AG08396 (cell line): ENCODE measurements at places on chromosomes 2 and 18.
A peak's percentile ranks its signal among the peaks of the same experiment; 100 is the strongest.

- no peak for DNase-seq
Observed at GRCh38 chr2:231683292-231684235, 24.8 kb upstream of the PTMA start.

DNA sequence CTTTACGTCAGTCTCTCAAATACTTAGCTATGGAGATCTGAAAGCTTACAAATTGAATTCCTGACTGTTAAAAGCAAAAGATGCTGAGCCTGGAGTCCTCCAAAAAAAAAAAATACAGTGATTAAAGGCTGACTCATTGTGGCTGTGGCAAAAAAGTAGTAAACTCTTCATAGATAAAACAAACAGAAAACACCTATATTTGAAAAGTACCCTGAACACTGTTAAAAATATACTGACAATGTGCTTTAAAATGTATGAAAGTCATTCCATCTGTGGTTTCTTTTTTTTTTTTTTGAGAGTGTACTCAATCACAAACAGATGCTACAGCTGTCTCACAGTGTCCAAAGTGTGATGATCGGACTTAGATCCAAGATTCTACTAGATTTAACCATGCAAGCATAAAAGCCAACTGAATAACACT, 267.6 kb upstream of the CYP26B1 start:
- peak; percentile 36 for DNase-seq

DNA sequence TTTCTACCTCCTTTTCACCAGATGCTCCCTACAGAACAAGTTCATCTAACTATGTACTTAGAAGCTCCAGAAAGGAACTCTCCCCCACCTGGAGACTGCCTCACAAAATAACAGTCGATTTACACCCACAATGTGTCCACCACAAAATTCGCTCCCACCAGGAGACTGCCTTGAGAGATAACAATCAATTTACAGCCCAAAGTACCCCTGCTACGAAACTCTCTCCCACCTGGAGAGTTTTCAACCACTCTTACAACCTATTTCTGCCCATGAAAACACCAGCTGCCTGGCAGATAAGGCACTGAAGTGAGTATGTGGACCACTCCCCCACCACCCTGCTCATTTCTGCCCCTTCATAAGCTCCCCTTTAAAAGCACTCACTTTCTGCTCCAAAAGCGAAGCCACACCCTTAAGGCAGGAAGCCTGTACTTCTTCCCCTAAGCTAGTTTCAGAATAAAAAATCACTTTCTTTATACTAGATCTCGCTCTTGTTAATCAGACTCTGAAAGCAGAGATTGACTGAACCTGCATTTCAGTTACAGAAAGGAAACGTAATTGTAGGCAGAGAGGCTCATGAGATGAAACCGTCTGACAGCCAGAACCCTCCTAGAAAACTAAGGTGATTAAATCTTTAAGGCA, 94.4 kb upstream of the RBBP8 start:
- DNase-seq: no peak

- no peak for DNase-seq
Observed at GRCh38 chr2:57696016-57696415, 350.6 kb upstream of the VRK2 start.

DNA sequence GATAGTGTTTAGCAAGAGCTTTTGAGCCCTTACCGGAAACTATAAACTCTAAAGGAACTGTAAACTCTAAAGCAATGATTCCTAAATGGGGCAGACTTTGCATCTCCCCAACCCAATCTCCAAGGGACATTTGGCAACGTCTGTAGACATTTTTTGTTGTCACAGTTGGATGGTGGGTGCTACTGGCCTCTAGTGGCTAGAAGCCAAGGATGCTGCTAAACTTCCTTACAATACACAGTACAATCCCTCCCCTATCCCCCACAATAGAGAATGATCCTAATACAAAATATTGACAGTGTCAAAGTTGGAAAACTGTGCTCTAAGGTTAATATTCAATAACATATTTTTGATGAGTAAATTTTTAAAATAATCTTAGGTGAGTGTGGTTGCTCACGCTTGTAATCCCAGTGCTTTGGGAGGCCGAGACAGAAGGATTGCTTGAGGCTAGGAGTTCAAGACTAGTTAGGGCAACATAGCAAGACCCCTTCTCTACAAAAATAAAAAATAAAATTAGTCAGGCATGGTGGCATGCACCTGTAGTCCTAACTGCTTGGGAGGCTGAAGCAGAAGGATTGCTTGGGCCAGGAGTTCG, 66.7 kb downstream of the PTPN4 start:
- DNase-seq: peak; percentile 23

- no peak for DNase-seq
Observed at GRCh38 chr2:85911097-85911496, 22.3 kb upstream of the ST3GAL5 start.

GRCh38 chr18:22172120-22172582, 2.8 kb downstream of the GATA6 start:
- no peak for DNase-seq

- DNase-seq: no peak
Observed at GRCh38 chr18:7516266-7517117, 50.6 kb upstream of the PTPRM start.

- DNase-seq: no peak
Observed at GRCh38 chr2:8584174-8585066, 97.4 kb upstream of the ID2 start.

DNA sequence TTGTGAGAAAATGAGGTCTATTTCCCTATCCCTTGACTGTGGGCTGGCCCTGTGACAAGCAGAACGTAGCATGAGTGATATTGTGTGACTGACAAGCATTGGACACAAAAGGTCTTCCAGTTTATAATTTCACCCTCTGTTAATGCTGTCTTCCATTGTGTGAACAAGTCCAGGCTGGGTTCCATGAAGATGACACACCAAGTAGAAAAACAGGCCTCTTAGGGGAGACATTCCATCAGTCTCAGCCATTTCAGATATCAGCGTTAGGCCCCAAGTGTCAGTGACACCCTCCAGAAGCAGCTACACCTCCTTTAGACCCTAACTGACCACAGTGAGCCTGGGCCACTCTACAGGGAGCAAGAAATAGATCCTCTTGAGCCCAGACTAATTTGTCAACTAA, 511.3 kb downstream of the FBXO15 start:
- no peak for DNase-seq

DNA sequence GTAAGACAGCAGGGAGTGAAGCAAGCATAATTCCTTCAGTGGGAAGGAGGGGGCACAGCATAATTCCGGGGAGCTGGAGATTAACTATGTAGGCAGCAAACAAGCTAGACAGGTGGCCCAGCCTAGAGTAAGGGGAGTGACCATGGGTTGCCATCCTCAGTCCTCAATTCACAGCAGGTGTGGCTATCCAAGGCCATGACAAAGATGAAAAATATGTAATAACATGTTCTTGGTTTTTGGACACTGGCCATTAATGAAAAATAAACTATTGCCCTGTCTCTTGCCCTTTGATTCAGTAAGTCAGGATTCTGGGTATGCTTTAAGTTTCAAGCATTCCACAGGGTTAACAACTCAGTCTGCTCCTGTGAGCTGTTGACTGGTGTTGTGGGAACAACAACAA, 65.0 kb downstream of the CYP1B1 start:
- DNase-seq: no peak

- no peak for DNase-seq
Observed at GRCh38 chr18:24031318-24031717, 16.8 kb downstream of the TTC39C start.

DNA sequence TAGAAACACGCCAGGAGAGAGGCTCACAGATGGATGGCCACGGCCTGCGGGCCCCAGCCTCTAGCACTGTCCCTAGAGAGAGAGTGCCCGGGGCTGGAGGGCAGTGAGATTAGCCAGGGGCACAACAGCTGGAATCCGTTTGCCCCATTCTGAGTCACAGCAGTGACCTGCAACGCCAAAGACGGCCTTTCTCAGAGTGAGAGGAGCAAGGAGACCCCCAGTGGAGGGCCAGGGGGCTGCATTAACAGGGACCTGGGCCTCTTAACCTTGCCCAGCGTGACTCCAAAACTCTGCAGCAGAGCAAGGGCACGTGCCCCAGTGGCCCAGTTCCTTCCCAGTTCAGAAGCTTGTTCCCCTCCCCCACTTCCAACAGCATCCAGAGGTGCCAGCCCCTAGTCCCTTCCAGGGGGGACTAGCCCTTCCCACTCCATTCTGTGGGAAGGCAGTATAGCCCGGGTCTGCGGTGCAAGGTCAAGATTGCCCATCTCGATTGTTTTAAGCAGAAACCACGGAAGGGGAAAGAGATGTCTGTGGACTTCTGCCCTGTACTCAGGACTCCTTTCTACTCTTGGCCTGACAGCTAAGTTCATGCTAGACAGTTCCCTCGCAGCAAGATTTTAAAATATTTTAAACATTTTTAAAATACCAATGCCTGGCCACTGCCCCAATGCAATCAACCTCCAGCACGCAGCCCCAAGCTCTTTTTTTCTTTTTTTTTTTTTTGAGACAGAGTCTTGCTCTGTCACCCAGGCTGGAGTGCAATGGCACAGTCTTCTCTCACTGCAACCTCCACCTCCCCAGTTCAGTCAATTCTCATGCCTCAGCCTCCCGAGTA, 50.9 kb upstream of the BIN1 start:
- DNase-seq: no peak

DNA sequence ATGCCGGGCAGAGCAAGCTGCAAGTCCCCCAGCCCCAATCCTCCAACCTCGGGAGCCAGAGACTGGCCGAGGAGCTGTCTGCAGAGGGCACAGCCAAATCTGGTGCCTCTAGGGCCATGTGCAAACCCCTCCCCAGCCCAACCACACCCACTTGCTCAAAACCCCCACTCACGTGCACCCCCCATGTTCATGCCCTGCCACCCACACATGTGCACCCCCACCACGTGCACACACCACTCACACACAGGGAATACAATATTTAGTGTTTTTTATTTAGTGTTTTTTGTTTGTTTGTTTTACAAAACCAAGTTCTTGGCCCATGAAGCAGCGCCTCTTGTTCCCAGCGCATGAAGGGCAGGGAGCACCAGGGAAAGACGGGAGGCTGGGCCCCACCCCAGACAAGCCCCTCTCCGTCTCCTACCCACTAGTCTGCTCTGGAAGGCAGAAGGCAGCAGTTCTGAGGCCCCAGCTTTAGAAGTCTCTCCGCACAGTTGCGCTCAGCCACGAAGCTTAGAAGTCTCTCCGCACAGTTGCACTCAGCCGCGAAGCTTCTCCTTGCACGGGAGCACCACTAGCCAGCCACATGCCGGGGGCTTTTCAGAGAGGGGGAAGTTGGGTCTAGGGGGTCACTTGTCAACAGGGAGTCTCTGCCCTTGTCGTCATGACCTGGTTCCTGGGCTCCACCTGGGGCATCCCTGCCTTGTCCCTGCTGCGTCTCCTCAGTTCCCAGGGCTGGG, 276.1 kb upstream of the HDAC4 start:
- no peak for DNase-seq

GRCh38 chr2:14881651-14882327, 249.3 kb downstream of the LRATD1 start:
- DNase-seq: no peak

DNA sequence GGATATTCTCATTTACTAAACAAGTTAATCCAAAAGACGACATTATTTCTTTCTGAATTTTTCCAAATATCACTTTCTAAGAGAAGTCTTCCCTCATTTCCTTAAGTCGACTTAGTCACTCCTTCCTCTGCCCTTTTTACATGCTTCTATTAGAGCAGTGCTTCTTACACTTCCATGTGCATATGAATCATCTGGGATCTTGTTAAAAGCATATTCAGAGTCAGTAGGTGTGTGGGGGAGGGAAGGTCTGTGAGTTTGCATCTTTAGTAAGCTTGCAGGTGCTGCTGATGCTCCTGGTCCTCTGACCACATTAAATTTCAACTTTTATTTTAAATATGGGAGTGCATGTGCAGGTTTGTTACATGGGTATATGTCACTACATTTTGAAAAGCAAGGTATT, 582.6 kb downstream of the NRXN1 start:
- no peak for DNase-seq

- no peak for DNase-seq
Observed at GRCh38 chr2:33339269-33339668, 137.2 kb upstream of the RASGRP3 start.

GRCh38 chr18:29009250-29009803, 832.4 kb upstream of the CDH2 start:
- DNase-seq: no peak

- DNase-seq: no peak
Observed at GRCh38 chr2:26913999-26914658, 56.3 kb upstream of the MAPRE3 start.

DNA sequence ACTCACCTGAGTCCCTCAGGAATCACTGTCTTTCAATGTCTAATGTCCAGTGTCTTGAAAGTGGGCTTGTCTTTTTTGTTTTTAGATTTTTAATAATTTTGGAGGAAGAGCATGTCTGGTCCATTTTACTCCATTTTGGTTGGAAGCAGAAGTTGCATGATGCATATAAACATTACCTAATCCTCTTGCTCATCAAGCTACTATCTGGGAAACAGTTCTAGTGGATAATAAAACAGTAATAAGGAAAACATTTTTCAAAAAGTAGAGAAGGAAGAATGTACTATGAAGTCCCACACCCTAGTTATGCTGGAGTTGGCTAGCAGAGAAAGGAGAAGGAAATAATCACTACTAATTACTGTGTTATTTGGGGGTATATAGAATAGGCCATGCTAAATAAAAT, 263.7 kb downstream of the ETAA1 start:
- no peak for DNase-seq

GRCh38 chr2:173184031-173185004, 108.7 kb downstream of the MAP3K20 start:
- peak; percentile 85 for DNase-seq

- no peak for DNase-seq
Observed at GRCh38 chr2:206477296-206477695, 34.0 kb downstream of the ADAM23 start.

DNA sequence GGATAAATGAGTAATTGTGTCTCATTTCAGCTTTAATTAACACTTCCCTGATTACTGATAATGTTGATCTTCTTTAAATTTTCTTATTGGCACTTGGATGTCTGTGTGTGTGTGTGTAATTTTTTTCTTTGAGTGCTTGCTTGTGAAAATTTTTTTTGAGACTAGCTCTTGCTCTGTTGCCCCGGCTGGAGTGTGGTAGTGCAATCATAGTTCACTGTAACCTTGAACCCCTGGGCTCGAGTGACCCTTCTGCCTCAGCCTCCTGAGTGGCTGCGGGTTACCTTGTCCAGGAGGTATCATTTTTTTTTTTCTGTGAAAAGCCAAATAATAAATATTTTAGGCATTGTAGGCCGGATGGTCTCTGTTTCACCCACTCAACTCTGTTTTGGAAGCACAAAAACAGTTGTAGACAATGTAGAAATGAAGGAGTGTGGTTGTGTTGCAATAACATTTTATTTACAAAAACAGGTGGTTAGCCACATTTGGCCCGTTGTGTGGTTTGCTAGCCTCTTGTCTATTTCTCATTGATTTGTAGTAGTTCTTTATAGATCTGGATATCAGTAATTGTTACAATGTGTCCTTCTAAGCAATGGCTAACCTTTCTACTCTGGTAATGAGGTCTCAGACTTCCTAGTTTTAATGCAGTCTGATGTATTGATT, 7.9 kb downstream of the IL1RL2 start:
- no peak for DNase-seq

DNA sequence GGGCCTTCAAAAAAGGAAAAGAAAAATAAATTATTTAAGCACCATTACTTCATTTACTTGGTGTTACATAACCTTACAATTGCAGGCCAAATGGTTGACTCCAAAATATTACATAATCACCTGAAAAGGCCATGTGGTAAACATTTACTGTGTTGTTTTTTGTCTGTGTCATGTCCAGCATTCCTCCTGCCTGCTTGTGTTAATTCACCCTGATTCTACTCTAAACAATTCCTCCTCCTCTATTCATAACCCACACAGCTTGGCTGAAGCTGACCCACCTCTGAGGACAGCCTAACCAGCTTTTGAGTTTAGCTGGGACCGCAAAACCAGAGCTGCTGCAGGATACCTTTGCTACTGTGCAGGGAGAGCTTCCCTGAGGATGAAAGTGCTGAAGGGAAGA, 35.4 kb downstream of the TMX3 start:
- DNase-seq: peak; percentile 32

- no peak for DNase-seq
Observed at GRCh38 chr2:100238471-100238870, 83.8 kb downstream of the LONRF2 start.
